CD4-positive, alpha-beta T cell treated with Interleukin-15 for 4 hours (primary cell): ENCODE measurements at places on chromosomes 16 and 17.

GRCh38 chr17:39018267-39019134 lies 51.3 kb upstream of the FBXO47 start:
- DNase-seq = peak; percentile 0

- peak; percentile 86 for DNase-seq
These were observed at the start of gene FBXO31 for GRCh38 chr16:87383505-87384161. FBXO31 (minus strand) TSS chr16:87383776; CDS start chr16:87383744, 32 bp downstream.

DNA sequence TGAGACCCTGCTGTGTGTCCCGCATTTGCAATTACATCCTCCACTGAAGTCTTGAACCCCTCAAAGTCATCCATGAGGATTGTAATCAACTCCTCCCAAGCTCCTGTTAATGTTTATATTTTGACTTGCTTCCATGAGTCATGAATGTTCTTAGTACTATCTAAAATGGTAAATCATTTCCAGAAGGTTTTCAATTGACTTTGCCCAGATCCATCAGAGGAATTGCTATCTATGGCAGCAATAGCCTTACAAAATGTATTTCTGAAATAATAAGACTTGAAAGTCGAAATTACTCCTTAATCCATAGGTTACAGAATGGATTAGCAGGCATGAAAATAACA lies 2.5 kb upstream of the C16orf87 start:
- DNase-seq = no peak

DNA sequence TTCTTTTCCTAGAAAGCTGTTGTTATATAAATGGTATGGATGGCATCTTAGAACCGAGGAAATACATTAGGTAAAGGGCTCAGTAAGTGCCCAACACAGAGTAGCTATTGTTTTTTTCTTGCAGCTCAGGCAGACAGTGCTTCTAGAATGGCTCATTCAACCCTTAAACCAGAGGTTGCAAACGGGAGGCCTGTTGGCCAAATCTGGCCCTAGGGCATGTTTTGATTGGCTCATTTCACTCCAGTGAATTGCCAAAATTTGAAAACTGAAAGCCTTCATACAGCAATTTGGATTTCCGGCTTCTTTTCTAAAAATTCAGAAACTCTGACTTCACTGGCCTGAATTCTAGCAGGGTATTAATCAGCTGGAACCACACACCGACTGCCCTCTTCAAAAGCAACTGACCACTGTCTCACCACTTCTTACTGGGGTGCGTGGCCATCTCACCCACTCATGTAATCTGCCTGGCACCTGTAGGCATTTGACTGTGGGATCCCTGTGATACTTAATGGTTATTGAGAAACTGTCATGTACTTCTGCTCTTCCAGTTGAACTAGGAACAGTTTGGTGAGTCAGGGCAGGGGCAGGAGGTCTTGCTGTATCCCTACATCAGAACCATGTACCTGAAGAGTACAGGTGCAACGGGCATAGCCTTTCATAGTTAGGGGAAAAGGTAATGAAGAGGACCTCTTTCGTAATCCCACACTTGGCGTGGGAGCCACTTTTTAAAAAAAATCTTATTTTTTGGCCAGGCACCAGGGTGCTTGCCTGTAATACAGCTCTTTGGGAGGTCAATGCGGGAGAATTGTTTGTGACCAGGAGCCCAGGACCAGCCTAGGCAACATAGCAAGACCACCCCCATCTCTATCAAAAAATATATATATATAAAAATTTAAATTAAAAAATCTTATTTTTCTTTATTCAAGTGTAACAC lies 53.6 kb upstream of the SCNN1B start:
- DNase-seq = no peak

DNA sequence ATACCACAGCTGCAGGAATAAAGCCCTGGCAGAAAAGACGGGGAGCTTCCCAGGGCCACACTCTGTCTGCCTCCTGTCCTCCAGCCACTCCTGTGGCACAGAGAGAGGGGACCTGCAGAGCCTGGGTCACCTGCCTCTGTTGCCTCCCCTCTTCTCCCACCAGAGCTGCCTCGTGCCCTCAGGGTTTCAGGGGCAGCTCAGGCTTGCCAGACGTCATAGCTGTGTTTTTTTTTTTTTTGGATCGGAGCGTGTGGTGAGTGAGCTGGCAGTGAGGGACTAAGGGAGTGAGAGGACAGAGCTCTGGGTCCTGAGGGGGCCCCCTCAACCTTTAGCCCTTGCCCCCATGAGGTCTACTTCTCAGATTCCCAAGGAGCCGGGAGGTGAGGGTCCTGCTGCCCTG lies 2.1 kb downstream of the PIK3R6 start:
- no peak for DNase-seq

DNA sequence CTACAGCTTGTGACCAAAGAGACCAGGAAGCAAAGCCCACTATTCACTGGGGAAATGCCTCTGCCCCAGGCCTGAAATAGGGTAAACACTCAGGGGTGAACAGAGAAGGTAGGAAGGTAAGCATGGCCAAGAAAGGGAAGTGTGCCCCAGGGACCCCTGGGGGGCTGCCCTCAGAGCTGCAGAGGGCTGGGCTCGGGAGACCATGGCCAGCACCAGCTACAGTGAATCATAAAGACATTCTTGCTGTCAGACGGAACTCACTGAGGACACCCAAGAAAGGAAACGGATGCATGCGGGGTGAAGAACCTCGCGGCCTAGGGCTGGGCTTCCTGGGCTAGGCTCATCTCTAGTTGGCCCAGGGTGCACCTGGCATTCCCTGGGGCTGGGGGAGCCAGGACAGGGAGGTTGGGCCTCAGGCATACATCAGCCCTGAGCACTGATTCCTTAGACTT lies 9.6 kb downstream of the HIC1 start:
- DNase-seq = no peak

DNA sequence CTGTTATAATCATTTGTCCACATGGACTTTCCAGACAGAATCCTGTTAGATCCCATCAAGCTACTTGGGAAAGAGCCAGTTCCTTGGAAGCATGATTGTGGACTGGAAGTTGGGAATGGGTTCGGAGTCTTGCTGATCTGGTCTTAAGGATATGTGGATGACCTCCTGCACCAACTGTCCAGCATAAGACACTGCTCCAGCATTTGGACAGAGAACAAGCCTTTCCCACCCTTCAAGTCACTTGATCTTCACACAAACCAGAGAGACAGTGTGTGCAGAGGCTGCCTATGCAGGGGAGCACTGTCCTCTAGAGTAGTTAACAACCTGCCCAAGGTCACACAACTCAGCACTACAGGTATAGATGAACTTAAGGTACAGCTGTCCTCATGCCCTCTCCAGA lies 5.8 kb upstream of the MT1B start:
- no peak for DNase-seq

GRCh38 chr16:2726923-2727322 lies 6.9 kb upstream of the PRSS27 start:
- DNase-seq = no peak

- DNase-seq = no peak
These were observed 48.9 kb downstream of the SLFN5 start for GRCh38 chr17:35291802-35292201.
